ENCODE measurements at places on chromosomes 1 and 21.

DNA sequence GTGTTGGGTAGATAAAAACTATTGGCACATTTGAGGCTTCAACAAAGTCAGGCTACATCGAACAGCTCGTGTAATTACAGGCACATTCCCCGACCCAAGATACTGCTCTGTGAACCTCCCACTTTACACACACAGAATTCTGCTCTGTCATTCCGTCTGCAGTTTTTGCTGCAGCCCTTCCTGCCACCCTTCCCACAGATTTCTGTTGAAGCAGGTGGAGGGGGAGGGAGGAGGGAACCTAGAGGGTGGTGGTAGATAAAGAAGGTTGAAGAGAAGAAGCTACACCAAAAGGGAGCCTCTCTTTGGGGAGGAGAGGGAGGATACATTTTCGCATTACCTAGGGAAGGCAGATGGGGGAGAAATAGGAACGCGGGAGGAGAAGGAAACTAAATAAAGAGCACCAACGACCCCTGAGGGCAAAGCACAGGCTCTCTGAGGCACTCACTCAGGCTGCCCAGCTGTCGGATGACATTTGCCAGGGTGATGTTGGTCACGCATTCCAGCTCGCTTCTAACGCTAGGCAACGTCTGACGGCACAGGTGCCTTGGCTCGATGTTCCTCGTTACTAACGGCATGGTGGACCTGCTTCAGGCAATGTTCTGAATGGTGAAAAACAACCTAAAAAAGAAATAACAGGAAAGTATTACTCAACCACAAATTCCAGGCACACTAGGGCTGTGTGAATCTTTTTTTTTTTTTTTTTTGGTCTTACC lies 36.0 kb downstream of the GPR3 start:
- peak; percentile 57 for DNase-seq

DNA sequence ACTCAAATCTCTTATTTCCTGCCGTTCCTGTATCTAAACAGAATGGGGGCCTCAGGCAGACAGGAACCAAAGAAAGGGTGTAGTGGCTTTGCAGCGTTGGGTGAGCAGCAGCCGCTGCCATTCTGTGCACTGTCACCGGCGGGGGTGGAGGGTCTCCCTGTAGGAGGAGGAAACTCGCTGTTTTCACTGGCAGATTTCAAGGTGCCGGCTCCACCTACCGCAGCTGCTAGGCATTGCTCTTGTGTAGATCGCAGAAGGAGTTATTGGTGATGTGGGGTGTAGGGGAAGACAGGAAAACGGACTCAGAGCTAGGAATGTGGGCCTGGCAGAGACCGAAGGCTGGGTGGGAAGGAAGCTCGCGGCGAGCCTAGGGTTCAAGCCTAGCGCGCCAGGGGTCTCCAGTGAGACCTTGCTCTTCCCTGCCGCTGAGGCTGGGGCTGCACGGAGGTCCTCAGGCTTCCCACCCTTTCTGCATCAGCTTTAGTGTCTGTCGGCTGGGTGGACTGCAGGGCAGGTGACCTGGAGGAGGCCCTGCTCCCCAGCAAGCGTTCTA lies 20.8 kb downstream of the ATP5PO start:
- DNase-seq, result peak; percentile 95

DNA sequence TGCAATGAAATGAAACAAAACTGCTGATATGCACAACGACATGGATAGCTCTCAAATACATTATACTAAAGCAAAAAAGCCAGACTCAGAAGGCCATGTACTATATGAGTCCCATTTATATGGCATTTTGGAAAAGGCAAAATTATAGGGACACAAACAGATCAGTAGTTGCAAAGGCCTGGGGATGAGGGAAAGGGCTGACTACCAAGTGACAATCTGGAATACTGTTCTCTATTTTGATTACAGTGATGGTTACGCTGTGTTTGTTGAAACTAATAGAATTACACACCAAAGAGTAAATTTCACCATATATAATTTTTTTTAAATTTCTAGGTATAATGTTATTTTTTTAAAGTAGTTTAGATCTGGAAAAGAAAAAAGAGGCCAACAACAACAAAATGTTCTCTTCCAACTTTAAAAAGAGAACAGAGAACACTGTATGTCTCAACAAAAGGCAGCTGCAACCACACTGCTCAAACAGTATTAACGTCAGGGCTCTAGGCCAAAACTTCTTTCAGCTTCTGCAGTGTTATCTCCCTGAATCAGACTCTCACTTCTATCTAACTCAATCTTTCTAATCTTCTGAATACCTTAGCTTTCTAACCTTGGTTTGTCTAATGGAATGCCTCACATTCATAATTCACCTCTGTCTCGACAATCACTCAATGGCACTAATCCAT lies 75.8 kb downstream of the FOXJ3 start:
- no peak for DNase-seq

DNA sequence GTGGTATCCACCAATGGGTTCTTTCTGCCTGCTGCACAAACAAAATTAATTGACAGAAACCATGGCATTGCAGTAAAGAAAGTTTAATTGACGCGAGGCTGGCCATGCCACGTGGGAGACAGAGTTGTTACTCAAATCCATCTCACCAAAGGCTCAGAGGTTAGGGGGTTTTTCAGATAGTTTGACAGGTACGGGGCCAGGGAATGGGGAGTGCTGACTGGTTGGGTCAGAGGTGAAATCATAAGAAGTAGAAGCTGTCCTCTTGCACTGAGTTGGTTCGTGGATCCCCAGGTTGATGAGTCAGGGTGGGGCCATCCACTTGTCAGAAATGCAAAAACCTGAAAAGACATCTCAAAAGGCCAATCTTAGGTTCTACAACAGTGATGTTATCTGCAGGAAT lies 941 bp upstream of the TBCE start:
- no peak for DNase-seq

DNA sequence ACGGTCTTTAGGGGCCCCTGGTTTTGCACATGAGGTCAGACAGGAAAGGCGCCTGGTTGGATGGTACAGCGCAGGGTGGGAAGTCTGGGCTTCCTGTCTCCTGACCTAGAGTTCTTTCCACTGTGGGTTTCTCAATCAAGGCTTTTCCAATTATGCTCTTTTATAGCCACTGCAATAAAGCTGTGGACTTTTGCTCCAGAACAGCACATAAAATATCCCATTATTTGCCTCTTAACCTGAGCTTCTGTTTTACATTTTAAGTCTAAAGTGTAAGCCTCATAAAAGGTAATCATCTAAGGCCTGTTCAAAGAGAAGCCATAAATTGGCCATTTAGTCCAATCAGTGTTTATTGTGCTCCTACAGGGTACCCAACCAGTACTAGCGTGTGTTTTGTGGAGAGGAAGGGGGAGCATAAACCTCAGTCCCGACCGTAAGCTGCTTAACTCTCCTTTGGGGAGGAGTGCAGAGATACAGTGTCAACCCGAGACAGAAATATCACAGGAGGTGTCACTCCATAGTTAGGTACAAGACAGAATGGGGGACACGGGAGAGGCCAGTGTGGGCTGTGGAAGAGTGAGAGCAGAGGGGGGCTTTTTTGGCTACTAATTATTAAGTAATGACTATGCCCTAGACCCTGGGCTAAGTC lies 270.0 kb downstream of the TRABD2B start:
- peak; percentile 20 for DNase-seq

DNA sequence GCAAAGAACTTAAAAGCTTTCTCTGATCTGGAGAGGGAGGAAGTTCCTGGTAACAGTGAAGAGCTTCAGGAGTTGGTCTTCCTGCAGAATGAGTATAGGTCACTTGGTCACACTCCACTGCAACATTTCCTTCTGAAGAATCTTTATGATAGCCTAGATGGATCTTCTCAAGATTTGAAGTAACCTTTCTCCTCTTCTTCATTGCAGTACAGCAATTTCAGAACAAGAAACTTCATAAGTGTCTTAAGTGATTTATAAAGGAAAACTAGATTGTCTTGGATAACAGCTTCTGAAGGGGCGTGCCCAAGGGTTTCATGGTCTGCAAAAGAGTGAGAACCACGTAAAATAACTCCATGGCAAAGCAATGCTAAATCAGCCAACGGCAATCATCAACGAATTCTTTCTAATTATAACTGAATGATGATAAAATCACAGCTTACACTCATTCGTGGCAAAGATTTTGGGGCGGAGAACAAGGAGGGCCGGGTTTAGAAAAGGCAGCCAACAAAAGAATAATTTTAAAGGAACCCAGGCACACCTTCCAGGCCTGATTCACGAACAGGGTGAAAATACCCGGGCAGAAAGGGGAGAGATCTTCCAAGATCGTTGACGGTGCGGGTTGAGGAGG lies 53.9 kb upstream of the ASPM start:
- no peak for DNase-seq

DNA sequence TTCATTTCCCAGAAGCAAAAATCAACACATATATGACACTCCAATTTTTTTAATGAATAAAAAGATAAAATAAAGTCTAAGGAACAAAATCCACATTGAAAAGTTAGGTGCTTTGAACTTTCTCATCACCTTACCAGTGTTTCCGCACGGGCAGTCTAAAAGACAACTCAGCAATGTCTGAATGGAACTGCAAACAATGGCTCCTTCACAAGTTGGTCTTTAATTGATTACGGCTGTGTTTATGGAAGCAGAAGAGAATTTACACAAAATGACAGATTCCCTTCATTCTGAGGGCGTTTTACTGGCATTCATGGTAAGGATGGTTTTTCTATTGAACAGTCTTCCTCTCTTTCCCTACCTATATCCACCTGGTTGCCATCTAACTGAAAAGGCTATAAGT lies 65.0 kb upstream of the RNPC3 start:
- no peak for DNase-seq

DNA sequence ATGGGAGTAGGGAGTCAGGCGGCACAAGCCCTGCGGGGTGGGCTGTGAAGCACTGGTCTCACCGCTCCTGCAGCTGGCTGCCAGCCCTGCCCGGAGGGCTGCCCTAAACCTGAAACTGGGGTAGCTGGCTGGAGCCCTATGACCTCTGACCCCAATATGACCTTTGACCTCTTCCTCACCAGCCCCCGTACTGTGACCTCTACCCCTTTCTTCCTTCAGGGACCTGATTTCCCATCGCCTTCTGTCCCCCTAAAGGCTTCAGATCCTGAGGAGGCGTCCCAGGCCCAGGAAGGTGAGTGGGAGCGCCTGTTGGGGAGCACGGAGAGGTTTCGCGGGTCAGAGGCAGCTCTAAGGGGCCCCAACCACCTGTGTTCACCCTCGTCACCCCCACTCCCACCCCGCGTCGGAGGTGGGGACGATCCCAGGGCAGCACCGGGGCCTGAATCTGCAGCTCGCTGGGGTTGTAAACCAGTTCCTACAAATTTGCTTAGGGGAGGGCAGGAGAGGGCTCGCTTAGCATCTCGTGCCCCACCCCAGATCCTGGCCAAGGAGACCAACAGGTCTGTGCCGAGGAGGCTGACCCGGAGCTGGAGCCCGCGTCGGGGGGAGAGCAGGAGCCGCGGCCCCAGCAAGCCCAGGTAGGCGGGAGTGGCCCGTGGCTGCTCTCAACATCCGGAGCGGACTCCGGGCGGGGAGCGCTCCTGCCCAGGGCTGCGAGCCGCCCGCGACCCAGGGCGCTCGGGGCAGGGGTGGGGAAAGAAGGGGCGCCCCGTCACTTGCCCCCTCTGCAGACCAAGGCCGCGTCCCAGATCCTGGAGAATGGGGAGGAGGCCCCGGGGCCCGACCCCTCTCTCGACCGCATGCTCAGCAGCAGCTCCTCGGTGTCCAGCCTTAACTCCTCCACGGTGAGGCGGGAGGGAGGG lies 7.3 kb downstream of the SYTL1 start:
- peak; percentile 92 for DNase-seq

- no peak for DNase-seq
Measured at GRCh38 chr1:90114521-90115141, 119.7 kb downstream of the ZNF326 start.

DNA sequence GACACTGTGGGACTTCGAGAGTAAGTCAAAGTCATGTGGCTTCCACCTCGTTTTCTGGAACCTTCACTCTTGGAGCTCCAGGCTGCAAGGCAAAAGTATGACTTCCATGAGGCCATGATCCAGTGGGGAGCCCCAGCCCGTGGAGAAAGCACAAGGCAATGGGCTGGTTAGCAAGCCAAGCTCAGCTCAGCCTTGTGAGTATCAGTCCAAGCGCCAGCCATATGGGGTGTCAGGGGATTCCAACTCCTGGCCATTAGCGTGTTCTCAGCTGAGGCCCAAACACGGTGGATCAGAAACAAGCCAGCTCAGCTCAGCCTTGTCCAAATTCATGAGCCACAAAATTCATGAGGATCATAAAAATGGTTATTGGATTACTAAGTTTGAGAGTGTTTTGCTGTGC lies 261.0 kb downstream of the RHOU start:
- no peak for DNase-seq

GRCh38 chr1:153649137-153649862 lies 9.2 kb upstream of the SNAPIN start:
- DNase-seq, result peak; percentile 60

DNA sequence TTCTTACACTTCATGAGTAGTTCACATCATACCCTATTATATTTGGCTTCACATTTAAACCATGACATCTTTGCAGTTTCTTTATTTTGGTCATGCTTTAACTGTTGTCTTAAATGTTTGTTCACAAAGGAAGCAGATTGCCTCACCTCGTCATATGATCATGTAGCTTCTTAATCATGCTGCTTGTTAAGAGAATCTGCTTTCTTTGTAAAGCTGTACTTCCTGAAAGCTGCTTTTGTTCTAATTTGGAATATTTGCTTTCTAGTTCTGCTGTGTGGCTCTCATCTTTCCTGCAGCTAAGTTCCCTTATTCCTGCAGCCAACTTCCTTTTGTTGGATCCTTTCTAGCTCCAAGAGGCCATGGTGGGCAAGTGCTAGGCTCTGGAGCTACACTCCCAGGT lies 62.9 kb upstream of the SIM2 start:
- DNase-seq, result no peak

- no peak for DNase-seq
Measured at GRCh38 chr1:228752675-228753265, 17.5 kb downstream of the RHOU start.

DNA sequence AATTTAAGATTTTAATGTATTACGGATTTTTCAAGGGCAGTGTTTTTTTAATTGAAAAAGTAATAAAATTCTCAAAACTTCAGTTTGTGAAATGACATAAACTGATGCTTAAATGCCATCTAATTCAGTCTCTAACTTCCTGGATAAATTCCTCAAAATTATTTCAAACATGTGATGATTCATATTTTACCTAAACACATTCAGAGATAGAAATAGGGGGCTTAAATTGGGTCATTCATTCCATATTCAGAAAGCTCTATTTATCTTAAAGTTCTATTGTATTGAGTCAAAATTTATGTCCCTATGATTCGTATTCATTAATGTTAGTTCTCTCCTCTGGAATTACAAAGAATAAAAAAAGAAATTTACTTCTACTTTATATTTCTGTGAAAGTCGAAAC lies 713.6 kb upstream of the CHRM3 start:
- no peak for DNase-seq

- DNase-seq, result no peak
Measured at GRCh38 chr1:38624336-38625039, 235.1 kb downstream of the RRAGC start.

- DNase-seq, result no peak
Measured at GRCh38 chr1:33170351-33171274, 11.2 kb downstream of the TRIM62 start.
